Camera-type eye (tissue), 1 donor: ENCODE measurements at places on chromosomes 16 and 17. TPM values are rescaled to one million over a fixed set of nuclear protein-coding genes. Genes with fewer than 3 reads are reported as not detected.

ASPHD1 gene
- 4.8 TPM for total RNA-seq

HEATR9 gene
- not detected for total RNA-seq

ITGAX gene
- total RNA-seq = 1.8 TPM

CD300H gene
- not detected for total RNA-seq

CDH8 gene
- total RNA-seq = 16.4 TPM

KRT32 gene
- total RNA-seq = not detected

CRYBA1 gene
- 4,794 TPM for total RNA-seq

OR2C1 gene
- 0.99 TPM for total RNA-seq

PRR15L gene
- 0.93 TPM for total RNA-seq

ZNF19 gene
- 13.4 TPM for total RNA-seq

PPM1E gene
- total RNA-seq = 32.9 TPM
